ENCODE measurements at places on chromosomes 7 and 10.

- DNase-seq = no peak
These were observed 24.7 kb upstream of the GRID1 start for GRCh38 chr10:86391236-86391840.

DNA sequence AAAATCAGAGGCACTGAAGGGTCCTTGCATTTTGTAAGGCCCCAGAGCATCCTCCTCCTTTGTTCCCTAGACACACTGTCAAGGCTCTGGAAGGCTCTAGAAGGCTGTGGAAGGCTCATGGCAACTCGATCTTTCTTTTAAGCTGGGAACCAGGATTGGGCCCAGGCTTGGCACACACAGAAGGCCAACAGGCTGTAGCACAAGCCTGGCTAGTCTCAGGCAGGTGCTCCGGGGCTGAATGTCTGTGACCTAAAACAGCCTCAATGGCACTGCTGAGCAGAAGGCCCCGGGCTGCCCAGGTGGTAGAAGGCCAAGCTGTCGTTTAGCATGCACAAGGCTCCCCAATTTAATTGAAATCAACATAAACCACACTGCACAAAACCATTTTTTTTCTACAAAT lies 55.7 kb downstream of the PRKAG2 start:
- DNase-seq = no peak

- no peak for DNase-seq
These were observed 173.5 kb downstream of the CUX1 start for GRCh38 chr7:101990811-101991418.

DNA sequence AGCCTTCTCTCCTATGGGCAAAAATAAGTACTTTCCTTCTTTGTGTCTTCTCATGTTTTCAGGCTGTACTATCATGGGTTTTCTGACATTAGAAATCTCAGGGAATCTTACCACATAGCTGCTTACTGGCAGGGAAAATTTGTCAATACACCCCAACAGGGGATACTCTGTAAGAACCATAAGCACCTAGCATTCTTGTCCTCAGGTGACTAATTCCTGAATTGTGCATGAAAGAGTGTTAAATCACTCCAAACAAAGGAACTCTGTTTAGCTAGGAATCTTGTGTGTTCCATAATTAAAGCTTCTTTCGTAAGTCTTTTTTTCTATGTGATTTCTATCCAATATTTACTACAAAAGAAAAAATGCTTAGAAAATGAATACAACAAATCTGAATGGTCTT lies 206.7 kb upstream of the POT1 start:
- DNase-seq = no peak

DNA sequence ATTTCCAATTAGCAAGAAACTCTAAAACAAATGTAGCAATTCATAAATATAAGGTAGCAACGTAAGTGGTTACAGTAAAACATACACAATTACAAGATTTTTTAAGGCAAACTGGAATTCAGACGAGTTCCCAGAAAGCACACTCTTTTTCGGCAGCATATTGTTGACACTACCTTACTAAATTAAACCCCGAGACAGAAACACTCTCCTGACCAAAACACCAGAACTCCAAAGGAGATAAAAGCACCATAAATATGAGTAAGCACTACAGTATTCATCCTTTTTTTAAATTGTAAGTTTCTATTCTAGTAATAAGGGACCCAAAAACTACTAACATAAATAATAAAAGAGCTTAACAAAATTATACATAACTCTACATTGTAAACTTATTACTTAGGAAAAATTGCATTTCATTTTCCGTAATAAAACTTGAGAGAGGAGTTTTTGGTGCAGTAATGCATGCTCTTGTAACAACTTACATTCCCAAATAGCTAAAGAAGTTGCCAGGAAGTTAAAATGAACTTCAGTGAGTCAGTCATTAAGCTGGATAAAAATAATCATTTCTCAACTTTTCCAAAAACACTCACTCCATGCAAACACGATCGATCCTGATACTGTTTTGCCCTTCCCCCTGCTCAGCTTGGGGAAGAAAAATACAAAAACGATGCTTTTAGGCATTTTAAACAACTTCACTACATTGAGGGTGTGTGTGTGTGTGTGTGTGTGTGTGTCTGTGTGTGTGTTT lies 2.0 kb downstream of the PIP4K2A start:
- DNase-seq = no peak
